ENCODE measurements at places on chromosomes 5 and 9.

- no peak for DNase-seq
Observed at GRCh38 chr9:75927356-75927755, 36.9 kb downstream of the PCSK5 start.

- peak; percentile 88 for DNase-seq
Observed at GRCh38 chr5:139651853-139652787, 4.0 kb downstream of the CXXC5 start.

GRCh38 chr5:124701873-124702425 lies 44.5 kb downstream of the ZNF608 start:
- DNase-seq = no peak

- DNase-seq = no peak
Observed at GRCh38 chr9:70229579-70229978, 29.2 kb upstream of the SMC5 start.

DNA sequence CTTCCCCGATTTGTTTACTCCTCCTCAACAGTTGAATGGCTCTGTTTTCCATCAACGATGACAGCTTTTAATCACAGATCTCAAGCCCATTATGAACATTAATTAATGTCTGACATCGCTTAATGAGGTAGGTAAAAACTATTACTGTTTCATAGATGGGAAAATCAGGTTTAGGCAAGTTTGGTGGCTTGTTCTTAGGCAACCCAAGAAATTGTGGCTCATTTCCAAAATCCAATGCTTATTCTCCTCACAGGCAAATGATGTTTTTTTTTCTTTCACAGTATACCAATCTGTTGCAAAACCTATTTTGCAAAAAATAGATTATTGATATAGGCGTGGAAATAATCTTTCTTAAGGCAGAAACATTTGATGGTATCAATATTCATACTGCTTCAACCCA lies 70.8 kb upstream of the CHD1 start:
- no peak for DNase-seq

DNA sequence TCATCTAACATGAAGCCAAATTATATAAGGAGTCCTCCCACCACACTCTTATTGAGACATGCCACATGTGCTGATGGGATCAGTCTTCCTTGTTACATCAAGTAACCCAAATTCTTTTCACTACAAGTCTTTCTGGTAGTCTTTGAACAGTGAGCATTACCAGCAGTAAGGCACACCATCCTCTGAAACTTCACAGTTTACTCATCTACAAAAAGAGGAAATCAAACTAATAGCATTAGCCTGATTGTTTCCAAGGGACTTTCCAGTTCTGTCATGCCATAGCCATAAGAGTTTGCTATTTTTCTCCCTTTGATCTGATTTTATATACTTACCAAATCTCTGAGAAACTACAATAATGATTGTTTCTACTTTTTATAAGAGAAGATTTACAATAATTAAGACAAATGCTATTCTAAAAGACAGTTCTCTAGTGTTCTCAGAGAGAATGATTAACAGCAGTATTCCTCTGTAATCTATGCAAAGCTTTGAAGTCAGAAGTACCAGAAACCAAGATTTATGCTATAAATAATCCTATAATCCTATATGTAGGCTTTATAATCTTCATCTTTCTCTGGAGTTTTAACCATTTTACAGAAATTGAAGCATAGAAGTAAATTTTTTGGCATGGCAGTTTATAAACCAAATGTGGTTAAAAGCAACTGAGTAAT lies 166.2 kb upstream of the ACO1 start:
- no peak for DNase-seq

GRCh38 chr5:172902497-172903472 lies 56.4 kb upstream of the RPL26L1 start:
- no peak for DNase-seq

DNA sequence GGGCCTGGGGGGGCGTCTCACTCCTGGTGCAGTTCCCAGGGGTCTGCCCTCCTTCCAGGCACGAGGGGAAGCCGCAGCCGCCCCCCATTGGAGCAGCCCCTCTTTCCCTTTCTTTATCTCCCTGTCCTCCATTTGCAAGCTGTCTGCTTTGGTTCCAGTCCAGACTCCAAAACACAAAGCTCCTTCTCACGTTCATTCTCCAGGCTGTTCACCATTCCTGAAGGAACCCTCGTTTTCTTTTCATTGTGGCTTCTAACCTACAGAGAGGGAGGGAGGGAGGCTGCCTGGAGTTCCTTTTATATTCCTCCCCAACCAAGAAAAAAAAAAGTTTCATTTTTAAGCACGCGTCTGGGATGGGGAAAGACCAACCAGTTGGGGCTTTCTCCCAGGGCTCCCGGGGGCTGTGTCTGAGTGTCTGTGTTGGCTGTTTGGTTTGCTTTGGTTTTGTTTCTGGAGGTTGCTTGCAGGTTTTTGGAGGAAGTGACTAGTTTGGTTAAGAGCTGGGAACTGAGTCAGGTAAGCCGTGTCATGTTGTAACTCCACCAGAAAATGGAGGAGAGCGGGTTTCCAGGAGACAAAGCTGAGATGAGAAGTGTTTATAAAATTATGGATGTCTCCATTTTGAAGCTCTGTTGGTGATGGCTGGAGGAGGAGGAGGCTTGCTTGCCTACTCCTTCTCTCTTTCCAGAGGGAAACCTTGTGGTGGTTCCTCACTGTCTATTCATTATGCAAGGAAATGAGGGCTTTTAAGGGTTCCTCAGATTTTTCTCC lies 1.6 kb downstream of the ZNF462 start:
- no peak for DNase-seq

DNA sequence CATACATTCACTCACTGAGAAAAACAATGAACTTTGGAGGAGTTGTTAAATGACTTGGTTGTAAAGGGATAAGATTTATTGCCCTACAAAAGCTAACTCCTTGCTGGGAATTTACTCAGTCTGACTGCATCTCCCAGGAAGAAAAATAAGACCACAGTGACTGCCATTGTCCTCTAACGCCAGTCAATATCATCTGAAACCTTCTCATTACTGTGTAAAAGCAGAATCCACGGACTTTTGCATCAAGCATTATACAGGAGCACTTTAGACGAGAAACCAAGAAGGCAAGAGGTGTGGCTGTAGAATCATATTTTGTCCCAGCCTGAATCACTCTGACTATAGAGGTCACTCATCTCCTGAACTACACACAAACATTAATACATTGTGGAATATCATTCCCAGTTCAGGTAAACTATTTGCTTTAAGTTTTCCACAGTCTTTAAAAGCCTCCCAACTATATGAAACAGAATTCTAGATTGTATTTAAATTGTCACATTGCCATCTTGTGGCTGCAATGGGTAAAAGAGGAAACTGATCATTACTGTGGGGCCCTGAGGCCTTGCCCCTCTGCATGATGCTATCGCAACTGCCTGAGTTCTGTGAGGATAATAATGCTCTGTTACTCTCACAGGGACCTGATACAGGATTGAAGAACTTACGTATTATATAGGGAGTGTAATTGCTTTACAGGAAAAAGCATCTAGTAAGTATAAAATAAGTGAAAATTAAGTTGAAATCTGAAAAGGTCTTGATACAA lies 142.9 kb downstream of the SLCO4C1 start:
- DNase-seq = no peak

DNA sequence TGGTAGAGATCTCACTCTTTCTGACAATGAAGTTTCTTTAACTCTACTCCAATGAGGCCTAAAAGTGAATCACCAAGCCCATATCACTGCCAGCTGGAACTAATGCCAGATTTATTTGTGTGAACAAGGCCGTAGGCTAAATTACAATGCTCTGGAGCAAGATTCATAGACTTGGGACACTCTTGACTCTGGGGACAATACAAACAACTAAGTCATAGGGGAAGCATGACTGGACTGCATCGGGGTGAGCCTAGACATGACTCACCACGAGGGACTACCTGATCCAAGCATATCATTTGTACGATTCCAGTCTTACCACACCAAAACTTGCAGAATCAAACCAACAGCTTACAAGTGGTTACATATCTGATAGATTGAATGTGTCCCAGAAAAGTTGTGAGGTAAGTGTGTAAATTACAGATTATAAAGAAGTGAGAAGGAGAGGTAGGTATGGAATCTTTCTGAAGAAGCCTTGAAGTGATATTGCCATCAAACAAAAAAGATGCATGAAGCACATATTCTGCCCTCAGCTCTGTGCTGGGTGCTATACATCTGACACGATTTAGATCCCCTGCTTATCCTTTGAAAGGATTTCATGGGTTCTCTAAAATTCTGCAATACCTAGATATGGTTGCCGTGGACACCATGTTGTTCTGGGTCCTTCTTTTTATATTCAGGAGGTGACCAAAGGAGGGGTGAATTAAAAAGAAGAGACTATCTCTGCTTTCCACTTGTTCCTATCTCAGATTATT lies 199.3 kb upstream of the PDE4D start:
- no peak for DNase-seq

DNA sequence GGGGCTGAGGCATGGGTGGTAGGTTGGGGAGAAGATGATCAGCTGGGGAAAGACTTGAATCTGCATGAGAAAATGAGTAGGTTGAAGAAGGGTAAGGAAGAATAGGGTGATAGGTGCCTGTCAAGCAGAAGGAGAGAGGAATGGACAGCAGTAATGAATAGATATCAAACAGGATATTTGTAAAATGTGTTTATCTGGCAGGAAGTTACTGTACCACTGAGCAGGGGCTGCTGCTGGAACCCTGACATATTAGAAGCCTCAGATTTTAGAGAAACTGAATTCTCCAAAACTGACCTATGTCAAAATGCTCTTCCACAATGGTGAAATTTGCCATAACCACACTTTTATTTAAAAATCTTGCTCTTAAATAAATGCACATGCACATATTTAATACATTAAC lies 41.0 kb downstream of the CCDC192 start:
- no peak for DNase-seq

- DNase-seq = no peak
Observed at GRCh38 chr5:153797484-153797883, 241.2 kb downstream of the FAM114A2 start.

DNA sequence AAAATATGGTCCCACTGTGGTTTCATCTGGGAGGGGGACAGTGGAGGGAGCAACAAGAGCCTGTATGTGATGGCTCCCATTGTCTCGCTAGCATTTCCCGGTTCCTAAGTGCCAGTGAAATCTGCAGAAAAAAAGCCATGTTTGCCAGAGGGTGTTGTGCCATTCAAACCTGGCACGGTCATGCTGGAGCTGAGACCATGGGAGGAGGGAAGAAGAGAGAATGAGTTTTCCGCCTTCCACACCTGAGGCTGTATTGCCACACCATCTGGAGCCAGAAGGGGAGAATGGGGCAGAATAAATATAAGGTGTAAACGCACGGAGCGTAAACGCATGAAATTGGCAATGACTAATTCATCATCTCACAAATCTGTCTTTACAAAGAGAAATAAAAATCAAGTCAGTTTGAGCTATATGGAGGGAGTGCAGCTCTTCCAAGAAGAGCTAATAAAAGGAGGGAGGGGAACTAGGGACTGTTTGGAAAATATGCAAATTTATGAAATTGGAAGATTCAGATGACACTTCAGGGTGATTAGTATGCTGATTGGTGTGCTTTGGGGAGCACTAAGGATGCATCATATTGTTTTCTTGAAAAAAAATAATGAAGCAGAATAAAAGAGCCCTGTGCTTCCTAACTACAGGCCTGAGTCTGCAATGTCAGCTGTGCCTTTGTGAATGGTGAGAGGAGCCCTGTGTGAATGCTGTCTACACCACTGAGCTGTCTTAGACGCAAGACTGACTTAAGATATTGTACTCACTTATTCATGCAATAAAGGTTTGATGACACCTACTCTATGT lies 237.9 kb downstream of the NSG2 start:
- DNase-seq = no peak

GRCh38 chr5:119332978-119333401 lies 22.8 kb upstream of the TNFAIP8 start:
- no peak for DNase-seq

- no peak for DNase-seq
Observed at GRCh38 chr5:11851965-11852716, 52.1 kb downstream of the CTNND2 start.

GRCh38 chr5:9924614-9925013 lies 294.5 kb upstream of the TAS2R1 start:
- no peak for DNase-seq

DNA sequence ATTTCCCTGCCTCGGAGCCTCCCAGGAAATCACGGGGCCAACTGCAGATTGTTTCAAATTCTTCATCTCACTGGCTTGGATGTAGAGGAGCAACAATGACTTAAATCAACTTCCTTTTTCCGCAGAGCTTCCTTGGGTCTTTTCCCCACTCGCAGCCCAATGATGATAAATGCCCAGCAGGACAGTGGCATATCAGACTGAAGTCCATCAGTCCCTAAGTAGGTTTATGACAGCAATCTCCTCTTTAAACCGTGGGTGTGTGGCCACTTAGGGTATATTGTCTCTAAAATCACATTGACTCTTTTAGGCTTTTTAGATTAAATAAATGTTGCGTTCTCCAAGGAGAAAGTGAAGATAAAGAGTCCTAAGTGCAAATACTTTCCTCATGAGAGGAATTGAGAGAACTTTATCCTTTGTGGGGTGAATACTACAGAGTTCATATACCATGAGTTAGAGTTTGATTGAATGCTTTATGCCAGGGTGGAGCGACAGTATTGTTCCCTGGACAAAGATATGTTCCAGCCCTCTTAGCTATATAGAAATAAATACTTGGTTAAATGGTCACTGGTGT lies 59.1 kb downstream of the IQGAP2 start:
- no peak for DNase-seq

GRCh38 chr9:99387431-99387830 lies 165.3 kb downstream of the SEC61B start:
- DNase-seq = no peak

- DNase-seq = no peak
Observed at GRCh38 chr5:160466889-160467554, 45.4 kb downstream of the PTTG1 start.

DNA sequence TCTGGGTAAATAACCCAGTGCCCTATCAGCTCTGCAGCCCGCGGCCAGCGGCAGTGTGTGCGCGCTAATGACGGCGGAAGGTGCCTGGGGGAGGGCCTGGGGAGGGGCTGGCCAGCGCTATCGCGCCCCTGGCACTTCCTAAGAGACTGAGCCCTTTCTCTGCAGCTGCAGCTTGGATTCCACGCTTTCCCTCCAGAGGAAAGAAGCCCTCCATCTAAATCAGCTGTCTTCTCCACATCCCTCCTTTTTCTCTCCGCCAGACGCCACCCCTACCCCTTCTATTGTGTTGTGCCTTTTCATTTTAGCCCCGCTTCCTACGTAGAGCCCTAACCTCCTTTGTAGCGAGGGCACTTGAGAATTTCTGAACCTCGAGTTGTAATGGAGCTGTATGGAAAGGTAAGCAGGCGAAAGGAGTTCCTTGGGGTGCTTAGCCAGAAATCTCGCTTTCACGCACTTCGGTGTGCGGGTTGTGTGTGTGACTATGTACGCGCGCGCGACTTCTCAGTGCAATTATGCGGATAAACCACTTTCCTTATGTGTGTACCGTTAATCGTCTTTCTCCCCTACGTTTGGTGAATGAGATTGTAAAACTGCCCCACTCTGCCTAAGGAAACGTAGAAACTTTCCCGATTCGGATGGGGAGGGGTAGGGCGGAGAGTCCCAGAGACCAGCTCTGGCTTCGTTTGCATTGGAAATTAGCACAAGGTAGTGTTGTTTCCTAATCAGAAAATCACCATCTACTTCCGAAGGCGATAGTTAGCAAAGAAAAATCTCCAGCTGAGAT lies 664 bp upstream of the RAB3C start:
- DNase-seq = no peak

All from natural killer cell treated with Interleukin-12 subunit alpha and Interleukin-12 subunit beta and Interleukin-15 and Interleukin-18, amount 100 ng/mL, for 72 hours (primary cell).